ENCODE measurements at places on chromosomes 6 and 20.

- no peak for DNase-seq
Measured at GRCh38 chr6:63883597-63883996, 248.0 kb downstream of the PHF3 start.

GRCh38 chr20:61414455-61414991 is 162.5 kb downstream of the CDH4 start:
- DNase-seq: no peak

GRCh38 chr6:147551976-147552375 is 43.5 kb downstream of the SAMD5 start:
- no peak for DNase-seq

GRCh38 chr6:147734151-147734550 is 225.7 kb downstream of the SAMD5 start:
- DNase-seq: no peak

DNA sequence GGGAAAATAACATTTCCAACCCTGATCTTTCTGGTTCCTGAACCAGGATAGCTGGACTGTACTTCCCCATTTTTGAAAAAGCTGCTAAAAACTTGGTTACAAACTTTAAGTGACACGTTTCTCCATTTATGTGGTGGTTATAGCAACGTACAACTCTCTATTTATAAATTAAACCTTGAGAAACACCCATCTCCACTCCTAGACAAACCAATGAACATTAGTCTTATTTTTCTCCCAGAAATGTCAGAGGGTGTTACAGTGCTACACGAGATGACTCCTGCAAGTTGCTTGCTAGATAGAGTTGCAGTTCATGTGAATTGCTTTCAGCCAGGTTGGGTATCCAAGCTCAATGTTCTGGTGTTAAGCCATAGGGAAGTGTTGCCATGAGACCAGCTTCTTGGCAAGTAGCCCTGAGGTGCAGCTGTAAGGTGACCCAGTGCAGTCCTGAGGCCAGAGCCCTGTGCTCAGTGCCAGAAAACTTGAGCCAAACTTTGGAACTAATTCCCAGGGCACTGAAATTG is 51.3 kb upstream of the REV3L start:
- no peak for DNase-seq

GRCh38 chr20:50534567-50534966 is 24.4 kb downstream of the PTPN1 start:
- no peak for DNase-seq

GRCh38 chr20:63052571-63053431 is 46.0 kb upstream of the BHLHE23 start:
- DNase-seq: no peak

- no peak for DNase-seq
Measured at GRCh38 chr6:40473026-40473425, 114.1 kb downstream of the LRFN2 start.

GRCh38 chr6:165804331-165805066 is 141.5 kb upstream of the PDE10A start:
- no peak for DNase-seq

- DNase-seq: no peak
Measured at GRCh38 chr20:4247898-4248858, 232.8 kb upstream of the RNF24 start.

DNA sequence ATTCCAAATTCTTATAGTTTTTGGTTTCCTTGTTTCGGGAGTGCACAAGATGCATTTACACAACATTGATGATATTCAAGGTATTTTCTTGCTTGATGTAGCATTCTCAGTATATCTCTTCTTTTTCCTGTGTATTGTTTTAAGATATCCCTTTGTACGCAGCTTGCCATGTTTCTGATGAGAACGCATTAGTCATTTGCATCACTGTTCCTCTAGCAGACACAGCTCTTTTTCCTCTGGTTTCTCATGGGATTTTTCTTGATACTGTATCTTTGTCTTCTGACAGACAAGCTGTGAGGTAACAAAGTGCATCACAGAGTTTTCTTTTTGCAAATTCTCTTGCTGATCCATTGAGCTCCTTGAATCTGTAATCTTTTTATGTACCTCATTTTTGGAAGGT is 146.4 kb downstream of the SLC22A3 start:
- DNase-seq: no peak

DNA sequence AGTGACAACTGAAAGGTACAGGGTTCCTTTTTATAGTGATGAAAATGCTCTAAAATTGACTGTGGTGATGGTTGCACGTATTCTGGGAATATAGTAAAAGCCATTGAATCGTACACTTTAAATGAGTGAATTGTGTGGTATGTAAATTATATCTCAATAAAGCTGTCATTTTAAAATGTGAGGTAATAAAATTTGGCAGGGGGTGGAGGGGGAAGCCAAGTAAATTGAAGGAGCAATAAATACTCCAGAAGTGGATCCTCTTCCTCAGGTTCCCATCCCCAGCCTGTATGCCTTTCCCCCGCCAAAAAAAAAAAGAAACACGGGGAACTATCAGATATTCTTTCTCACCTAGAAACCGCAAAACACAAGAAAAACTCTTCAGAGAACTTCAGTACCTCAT is 161.4 kb downstream of the MTFR2 start:
- no peak for DNase-seq

DNA sequence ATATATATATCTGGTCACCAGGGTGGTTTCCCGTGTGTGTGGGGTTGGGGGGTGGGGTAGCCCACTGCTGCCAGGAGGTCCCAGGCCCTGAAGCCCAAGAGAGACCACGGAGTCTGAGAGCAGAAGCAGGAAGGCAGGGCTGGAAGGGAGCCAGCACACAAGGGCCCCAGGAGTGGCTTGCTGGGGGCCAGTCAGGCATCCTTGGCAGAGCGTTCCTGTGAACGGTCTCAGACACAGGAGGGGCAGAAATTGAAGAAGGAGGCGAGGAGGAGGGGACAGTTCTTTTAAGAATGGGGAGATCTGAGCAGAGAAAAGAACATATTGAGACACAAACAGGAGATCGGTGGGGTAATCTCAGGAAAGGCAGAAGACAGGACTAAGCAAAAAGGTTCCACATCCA is 1.9 kb upstream of the EBF4 start:
- no peak for DNase-seq

DNA sequence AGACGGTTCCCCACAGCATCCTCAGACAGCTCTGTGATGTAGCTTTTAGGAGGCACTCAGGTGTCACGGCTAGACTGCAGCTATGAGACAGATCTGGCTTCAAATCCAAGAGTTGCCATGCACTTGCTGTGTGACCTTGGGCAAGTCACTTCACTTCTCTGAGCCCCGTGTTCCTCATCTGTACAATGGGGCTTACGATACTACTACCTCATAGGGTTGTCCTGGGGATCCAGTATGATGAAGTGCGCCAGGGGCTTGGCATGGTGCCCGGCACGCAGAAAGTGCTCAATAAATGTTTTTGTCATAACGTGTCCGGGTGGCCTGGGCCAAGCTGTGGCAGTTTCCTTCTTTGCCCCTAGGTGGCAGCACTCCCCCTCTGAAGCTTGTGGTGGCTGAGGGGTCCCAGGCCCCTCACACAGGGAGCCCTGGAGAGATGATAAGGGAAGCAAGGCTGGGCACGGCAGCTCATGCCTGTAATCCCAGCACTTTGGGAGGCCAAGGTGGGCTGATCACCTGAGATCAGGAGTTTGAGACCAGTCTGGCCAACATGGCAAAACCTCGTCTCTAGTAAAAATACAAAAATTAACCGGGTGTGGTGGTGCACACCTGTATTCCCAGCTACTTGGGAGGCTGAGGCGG is 19.1 kb upstream of the CHMP4B start:
- peak; percentile 12 for DNase-seq

GRCh38 chr20:55172310-55173002 is 697.1 kb downstream of the DOK5 start:
- DNase-seq: no peak

DNA sequence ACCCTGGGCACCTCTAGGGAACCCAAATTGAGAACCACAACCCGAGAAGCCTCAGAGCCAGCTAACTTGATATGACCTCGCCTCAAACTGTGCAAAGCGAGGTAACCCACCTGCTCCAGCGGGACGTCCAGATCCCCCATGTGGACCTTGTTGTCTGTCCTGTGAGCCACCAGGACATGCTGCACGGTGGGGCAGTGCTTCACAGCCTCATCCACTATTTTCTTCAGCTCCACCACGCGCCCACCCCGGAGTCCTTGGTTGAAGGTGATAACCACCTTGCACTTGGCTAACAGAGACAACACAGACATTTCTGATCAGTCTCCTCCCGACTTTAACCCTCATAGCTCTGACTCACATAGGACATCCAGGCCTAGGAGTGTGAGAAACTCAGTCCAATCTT is 30.8 kb upstream of the APMAP start:
- no peak for DNase-seq

- DNase-seq: peak; percentile 70
Measured at GRCh38 chr20:51531141-51531710, 11.3 kb downstream of the NFATC2 start.

DNA sequence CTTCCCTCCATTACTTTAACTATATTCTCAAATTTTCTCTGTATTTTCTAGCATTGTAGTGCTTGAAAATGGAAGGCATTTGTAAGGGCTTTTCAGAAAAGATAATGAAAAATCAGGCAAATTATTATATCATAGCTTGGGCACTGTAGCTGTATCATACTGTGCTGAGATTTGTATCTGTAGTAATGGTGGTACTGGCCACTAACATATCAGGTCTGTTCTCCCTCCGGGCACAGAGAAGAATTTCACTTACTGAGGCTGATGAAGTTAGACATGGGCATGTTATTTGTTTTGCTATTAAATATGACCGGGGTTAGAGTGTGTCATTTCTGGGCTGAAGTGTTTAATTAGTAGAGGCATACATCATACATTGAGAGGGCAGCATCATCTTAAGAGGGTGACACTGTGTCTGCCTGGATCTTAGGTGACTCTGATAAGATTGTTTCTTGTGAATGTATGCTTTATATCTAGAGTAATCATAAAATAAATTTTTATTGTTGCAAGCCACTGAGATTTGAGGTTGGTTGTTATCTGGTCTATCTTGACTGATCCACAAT is 1395.9 kb downstream of the EPHA7 start:
- no peak for DNase-seq

GRCh38 chr6:91744566-91744965 is 1157.7 kb upstream of the MAP3K7 start:
- DNase-seq: no peak

DNA sequence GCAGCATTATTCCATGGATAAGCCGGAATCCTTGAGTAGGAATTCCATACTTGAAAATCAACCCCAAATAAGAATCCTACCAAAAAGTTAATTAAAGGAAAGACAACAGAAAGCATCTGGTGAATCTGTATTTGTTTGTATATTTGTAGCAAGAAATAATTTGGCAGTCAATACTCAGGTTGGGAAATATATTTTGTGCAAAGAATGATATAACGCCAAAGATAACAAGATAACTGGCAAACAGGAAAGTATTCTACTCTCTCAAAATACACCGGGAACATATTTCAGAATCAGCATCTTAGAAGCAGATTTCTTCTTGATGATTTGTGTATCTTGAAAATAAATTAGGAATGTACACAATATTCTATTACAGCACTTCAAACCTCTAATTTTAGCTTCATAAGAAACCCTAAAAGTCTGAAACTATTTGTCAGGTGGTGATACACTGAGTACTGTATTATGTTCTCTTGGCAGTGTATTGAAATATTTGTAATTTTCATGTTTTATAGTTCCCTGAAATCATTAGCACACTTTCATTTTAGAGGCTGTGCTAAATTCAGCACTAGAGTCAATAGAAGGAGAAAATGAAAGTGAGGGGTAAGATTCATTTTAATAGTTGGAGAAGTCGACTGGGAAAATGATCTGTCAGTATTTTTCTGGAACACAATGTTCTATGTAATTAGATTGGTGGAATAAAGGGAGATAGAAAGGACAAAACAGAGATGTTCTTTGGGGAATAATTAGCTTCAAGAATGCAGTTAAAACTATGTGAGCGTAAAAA is 879.7 kb upstream of the GJE1 start:
- DNase-seq: no peak

GRCh38 chr20:7272512-7272911 is 505.0 kb downstream of the BMP2 start:
- DNase-seq: no peak

DNA sequence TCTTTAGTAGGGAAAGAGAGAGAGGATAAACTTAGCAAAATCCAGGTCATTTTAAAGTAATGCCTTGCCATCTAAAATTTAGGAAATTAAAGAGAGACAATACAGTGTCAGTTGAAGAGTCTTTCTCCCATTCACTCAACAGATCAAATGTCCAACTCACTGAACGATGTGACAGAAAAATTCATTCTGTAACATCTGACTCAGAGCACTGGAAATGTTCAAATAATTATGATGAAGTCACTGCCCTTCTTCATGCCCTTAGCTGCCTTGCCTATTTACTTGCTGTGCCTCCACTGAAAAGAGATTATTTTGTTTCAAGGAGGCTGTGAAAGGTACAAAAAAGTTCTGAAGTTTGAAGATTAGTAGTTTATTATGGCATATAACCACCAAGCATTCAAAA is 434.8 kb downstream of the ADGRB3 start:
- no peak for DNase-seq

- no peak for DNase-seq
Measured at GRCh38 chr6:20978151-20978614, 443.9 kb downstream of the CDKAL1 start.

DNA sequence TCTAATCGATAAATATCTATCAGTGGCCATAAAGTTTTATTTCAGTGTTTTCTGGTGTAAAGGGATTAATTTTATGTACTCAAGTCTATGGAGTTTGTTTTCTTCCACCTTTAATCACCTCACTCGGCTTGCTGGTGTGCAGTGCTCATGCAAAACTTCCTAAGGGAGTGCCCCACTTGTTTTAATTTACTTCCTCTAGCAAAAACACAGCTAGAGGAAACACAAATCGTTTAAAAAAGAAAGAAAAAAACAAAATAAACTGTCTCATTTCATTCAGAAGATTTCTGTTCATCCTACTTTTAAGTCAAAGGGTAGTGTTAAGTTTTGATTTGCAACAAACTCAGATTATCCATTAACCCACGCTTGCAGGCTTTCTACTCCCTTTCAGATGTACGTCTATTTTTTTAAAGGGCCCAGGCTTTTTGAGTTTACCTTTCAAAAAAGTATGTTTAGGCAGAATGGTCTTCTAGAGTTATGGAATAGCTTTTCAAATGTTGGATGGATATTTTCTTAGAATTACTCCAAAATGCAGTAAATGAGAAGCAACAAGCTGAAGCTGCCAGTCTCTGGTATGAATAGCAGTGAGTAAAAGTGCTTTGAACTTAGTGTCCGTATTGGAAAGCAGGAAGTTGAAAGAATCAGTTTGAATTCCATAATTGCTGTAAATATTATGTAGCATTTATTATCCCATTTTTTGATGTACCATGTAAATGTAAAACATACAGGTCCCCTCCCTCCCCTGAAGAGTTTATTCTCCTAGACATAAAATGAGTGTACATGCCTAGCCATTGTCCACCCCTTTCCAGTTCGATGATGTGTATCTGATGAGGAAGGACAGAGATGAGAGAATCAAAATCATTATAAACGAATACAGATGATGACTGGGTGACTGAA is 113.3 kb downstream of the SLC16A10 start:
- no peak for DNase-seq

GRCh38 chr20:36155629-36155971 is 1.1 kb downstream of the EPB41L1 start:
- DNase-seq: no peak

All from T-helper 2 cell (primary cell).